ENCODE measurements at places on chromosomes 4 and X.

GRCh38 chr4:119721878-119722277, 93.3 kb upstream of the PDE5A start:
- no peak for DNase-seq

- no peak for DNase-seq
Observed at GRCh38 chrX:9522378-9523155, 57.7 kb downstream of the TBL1X start.

GRCh38 chr4:80948141-80948540, 82.4 kb upstream of the BMP3 start:
- no peak for DNase-seq

DNA sequence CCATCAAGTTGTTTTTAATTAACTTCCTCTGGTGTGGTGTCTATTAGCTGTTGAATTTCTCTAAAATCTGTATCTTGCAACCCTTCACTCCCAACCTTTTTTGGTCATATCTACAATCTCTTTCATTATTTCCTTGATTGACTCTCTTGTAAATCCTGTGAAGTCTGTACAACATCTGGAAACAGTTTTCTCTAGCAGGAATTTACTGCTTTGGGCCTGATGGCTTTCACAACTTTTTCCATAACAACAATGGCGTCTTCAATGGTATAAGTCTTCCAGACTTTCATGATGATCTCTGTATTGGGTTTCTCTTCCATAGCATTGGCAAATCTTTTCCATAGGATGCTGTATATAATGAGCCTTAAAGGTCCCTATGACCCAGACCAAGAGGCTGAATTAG, 49.0 kb downstream of the TBC1D19 start:
- DNase-seq, result no peak

DNA sequence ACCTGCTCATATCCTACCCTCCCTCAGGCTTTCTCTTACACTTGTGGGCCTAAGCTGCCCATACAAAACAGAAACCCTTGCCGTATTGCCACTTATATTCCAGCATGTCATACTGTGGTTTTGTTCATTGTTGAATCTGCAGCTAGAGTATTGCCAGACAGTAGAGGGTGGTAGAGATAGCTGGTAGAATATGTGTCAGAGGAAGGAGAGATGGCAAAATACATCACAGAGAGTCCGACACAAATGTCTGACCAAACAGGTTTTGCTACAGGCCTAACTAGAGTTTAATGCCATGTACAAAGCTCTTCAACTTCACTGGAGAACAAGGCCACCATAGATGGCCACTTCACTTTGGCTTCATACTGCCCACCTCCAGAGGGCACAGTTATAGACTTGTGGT, 160.1 kb downstream of the EFHC2 start:
- DNase-seq, result no peak

- DNase-seq, result peak; percentile 12
Observed at GRCh38 chr4:42482516-42483327, 85.4 kb downstream of the SHISA3 start.

- no peak for DNase-seq
Observed at GRCh38 chr4:145345401-145345800, 136.3 kb upstream of the SMAD1 start.

DNA sequence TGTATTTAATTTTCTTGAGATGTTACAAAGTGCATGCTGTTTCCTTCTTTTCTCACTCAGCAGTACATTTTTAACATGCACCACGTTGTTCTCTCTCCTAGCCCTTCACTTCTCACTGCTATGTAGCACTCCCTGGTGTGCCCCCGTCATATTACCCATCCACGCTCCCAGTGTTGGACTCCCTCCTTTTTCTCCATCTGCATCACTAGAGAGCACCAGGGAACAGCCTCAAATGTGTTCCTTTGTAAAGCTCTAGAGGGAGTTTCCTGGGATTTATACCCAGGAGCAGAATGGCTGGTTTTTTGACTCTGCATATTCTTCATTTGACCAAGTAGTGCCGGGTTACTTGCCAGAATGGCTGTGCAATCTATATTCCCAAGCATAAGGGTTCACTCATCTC, 240.3 kb upstream of the ANXA3 start:
- no peak for DNase-seq

- DNase-seq, result no peak
Observed at GRCh38 chr4:1235381-1236102, 13.4 kb downstream of the CTBP1 start.

DNA sequence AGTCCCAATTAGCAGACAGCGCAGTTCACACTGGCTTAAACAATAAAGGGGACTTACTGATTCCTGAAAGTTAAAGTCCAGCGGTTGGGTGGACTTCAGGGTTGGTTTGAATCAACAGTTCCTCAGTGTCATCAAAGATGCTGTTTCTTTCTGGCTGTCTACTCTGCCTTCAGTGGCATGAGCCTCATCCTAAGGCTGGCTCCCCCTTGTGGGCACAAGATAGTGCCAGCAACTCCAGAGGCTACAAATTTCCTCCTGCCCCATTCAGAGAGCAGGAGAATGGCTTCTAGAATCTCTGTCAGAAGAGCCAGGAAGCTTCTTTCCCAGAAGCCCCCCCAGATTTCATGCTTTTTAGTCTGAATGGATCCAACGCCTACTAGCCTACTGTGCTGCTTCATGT, 82.4 kb upstream of the MTM1 start:
- peak; percentile 50 for DNase-seq

DNA sequence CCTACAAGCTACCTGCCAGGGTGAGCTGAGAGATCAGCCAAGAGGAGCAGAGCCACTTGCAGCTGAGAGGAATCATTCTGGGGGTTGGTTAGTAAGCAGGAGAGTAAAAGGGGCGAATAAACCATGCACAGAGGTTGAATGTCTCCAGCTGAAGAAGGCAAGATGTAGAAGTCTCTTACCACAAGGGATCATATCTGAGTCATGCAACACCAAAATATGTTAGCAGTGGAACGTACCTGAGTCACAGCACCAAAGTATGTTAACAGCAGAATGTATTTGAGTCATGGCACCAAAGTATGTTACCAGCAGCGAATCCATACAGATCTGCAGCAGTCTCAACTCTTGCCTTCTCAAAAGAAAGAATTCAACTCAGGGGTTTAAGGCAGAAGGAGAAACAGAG, 29.9 kb downstream of the C4orf51 start:
- DNase-seq, result peak; percentile 65

GRCh38 chr4:24164054-24164693, 274.3 kb upstream of the PPARGC1A start:
- DNase-seq, result no peak

DNA sequence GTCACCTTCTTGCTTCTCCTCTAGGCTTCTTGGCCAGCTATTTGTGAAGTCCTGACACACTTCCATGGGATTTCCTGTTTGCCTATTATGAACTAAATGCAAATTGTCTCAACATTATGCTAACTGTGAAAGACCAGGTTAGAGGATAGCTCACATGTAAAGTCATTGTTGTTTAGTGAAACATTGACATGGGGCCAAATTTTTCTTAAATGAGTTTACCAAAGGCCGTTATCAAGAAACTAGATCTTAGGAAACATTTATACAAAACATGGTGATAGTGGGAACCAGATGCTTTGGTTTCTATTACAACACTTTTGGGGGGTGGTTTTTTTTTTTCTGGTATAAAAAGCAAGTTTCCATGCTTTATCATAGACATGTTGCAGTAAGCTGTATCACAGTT, 466.8 kb upstream of the FAM241A start:
- DNase-seq, result no peak

DNA sequence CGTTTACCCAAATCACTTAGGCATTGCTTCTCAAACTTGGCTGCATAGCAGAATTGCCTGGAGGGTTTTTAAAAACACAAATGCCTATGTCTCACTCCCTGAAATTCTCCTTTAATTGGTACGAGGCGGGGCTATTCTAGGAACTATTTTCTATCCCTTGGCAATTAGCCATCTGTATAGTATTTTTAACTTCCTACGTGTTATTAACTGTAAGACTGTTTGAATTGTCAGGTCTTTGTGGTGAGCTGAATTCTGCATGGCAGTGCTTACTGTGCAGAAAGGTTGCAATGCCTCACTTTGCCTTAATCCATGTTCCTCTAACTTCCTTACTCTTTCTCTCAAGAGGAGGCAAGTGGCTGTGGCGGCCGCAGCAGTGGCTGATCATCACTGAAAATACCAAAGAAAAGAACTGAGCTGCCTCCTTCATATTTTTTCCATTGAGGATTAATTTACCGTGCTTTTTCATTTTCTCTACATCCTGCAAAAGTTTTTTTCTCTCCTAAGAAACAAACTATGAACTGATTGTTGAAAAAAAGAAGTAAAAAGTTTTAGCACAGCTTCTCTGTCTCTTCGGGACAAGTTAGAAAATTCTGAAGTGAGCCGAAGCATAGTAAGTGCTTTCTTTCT, at the start of gene SHROOM3:
Gene SHROOM3, plus strand, starts transcription at position 329 of the 627 bp plus-strand sequence. CDS start 824 bp downstream, outside the sequence.
- no peak for DNase-seq

DNA sequence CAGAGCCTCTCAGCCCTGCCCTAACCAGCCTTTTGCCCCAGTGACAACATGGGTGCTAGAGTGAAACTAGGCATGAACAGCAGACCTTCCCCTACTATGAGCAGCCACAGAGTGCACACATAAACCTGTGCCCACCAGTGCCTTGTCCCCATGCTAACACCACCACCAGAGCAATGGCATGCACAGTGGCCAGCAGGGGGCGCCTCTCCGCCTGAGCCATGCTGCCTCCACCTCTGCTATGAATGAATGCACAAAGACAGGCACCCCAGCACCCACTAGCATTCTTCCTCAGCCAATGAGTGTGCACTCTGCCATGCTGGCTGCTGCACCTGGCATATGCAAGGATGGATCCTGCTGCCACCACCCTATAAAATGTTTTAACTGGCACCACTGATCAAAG, 286.9 kb upstream of the FGF16 start:
- no peak for DNase-seq

- DNase-seq, result no peak
Observed at GRCh38 chr4:141391293-141391692, 170.6 kb downstream of the ZNF330 start.

DNA sequence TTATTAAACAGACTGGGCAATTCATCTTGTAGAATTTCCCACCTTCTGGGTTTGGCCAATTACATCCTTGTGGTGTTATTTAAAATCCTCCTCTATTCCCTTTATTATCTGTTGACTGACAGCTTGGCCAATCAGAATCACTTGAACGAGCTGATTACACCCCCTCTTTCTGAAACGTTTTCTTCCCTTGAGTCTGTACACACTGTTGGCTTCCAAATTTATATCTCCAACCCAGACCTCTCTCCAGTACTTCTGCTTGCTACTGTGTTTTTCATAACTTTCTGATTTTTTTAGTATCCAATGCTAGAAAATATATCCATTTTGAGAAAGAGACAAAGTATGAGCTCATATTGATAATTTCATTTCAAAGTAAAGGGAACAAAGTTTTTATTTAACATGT, 14.8 kb downstream of the CD38 start:
- no peak for DNase-seq

DNA sequence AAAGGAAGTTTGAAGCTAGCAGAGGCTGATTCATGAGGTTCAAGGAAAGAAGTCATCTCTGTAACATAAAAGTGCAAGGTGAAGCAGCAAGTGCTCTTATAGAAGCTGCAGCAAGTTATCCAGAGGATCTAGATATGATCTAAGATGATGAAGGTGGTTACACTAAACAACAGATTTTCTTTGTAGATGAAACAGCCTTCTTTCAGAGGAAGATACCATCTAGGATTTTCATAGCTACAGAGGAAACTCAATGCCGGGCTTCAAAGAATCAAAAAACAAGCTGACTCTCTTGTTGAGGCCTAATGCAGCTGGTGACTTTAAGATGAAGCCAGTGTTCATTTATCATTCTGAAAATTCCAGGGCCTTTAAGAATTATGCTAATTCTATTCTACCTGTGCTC, 28.8 kb downstream of the NR0B1 start:
- no peak for DNase-seq

DNA sequence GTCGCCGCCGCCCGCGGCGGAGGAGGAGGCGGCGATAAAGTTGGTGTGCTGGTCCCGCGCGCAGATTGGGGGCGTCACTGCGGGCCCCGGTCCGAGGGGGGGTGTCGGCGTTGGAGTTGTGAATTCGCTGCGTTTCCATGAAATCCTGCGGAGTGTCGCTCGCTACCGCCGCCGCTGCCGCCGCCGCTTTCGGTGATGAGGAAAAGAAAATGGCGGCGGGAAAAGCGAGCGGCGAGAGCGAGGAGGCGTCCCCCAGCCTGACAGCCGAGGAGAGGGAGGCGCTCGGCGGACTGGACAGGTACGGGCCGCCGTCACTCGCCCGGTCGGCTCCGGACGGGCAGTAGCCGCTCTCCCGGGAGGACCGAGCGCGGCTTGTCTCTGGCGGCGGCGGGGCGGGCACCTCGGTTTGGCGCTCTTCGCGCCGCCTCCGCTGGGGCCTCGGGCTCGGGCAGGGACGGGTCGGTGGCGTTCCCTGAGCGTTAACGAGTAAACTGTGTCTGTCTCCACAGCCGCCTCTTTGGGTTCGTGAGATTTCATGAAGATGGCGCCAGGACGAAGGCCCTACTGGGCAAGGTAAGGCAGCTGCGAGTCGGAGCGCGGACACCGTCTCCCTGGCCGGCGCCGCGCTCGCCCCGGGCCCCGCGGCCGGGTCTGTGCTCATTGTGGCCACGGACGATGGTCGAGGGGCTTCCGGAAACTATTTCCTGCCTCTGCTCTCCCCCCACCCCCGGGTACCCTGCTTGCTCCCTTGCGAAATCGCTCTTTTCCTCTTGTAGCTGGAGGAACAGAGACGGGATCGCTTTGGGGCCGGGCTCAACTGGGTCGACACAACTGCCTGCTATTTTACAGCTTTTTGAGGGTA, 658 bp downstream of the KDM6A start:
- DNase-seq, result peak; percentile 22

DNA sequence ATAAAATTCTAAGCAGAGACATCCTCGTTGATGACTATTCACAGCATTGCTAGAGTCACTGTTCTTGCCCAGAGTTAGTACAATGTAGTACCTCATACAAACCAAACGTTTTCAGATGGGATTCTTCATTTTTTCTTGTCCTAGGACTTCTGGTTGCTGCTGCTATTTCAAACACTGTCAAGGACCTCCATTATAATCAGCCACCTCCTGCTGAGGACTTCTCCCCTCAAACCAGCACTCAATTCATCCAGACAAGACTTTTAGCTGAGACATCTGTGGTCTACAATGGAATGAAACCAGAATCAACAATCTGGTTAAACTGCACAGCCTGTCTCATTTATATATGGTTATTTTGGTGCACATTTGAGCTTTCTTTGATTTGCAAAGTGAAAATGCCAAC, 1008.8 kb downstream of the STPG2 start:
- DNase-seq, result no peak

DNA sequence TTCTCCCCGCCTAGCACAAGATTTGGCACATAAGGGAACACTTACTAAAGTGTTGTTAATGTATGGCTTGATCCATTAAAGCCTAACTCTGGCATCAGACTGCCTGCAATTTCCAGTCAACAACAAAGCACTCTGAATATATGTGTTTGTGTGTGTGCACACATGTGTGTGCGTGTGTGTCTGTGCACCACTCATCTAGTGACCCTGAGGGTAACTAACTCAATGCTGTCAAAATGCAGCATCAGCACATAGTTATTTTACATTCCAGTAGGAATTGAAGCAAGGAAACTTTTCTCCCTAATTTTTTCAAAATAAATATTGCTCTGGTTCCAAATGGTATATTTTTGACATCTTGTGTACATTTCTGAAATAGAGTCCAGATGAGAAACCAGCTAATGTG, 94.4 kb downstream of the SHROOM4 start:
- no peak for DNase-seq

- DNase-seq, result no peak
Observed at GRCh38 chr4:127155116-127155515, 477.6 kb upstream of the INTU start.

Measured in NCI-H1105 treated with DMSO at 0.1 percent for 48 hours (cell line).